ENCODE measurements at places on chromosomes 3 and 15.

- no peak for DNase-seq
Observed at GRCh38 chr15:91559066-91559465, 294.4 kb upstream of the SLCO3A1 start.

DNA sequence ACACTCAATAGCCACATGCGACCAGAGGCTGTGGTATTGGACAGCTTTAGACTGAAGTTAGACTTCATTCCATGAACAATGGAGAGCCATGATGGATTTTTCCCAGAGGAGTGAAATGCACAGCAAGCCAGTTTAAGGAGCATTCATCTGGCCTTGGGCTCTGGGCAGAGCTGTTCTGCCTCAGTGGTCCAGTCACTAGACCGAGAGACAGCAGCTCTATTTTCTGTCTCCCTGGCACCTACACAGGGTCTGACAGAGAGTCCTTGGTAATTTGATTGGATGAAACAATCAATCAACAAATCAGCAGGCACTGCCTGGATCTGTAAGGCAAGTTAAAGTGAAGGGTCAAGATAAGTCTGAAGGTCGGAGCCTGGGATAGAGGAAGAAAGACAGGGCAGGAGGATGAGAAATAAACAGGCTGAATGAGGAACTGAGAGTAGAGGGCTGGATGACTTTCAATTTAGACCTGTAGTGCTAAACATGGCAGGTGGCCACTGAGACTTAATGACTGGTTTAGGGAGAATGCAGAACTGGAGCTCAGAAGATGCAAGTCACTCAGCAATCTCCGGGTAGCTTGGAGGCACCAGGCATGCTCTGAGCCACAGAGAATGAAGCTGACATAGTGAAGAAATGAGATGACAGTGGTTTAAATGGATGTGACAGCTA, 98.5 kb upstream of the SLC25A36 start:
- no peak for DNase-seq

DNA sequence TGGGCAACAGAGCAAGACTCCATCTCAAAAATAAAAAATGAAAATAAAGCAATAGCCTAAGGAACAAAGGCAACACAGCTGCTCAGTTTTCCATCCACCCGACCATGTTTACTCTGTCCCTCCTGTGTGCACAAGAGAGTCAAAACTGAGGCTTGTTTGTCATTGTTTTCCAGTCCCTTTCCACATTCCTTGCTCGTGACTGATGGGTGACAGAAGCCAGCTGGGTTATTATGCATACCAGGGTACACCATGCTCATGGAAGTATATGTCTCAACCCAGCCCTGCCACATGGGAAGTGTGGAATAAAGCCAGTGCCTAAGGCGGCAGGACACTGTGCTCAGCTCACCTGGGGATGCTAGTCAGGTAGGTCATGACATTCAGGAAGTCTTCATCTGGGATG, 49.5 kb downstream of the MCF2L2 start:
- no peak for DNase-seq

GRCh38 chr3:30730967-30731366, 124.6 kb downstream of the TGFBR2 start:
- DNase-seq = no peak

GRCh38 chr15:37054336-37054735, 46.0 kb downstream of the MEIS2 start:
- peak; percentile 14 for DNase-seq

- DNase-seq = no peak
Observed at GRCh38 chr15:101426761-101427333, 62.7 kb downstream of the PCSK6 start.

- DNase-seq = no peak
Observed at GRCh38 chr3:61580982-61581643, 19.7 kb downstream of the PTPRG start.

- peak; percentile 62 for DNase-seq
Observed at GRCh38 chr3:146142757-146143156, 18.2 kb downstream of the PLOD2 start.

DNA sequence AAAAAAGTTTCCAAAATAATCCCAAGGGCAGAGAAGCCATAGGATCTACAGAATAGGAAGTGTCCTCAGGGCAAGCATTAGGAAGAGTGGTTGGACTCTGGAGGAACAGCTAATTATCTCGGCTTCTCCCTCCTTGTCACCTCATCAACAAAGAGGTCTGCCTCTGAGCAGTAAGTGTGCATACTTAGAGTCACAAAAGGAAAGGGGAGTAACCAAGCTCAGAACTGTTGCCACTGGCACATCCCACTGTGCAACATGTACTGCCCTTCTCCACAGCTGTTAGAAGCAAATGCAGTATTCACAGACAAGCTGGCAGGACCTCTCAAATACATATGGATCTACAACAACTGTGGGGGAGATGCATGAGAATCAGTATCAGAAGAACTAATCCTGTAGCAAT, 31.5 kb downstream of the NGLY1 start:
- no peak for DNase-seq

- DNase-seq = no peak
Observed at GRCh38 chr3:156576651-156577348, 21.9 kb upstream of the SSR3 start.

DNA sequence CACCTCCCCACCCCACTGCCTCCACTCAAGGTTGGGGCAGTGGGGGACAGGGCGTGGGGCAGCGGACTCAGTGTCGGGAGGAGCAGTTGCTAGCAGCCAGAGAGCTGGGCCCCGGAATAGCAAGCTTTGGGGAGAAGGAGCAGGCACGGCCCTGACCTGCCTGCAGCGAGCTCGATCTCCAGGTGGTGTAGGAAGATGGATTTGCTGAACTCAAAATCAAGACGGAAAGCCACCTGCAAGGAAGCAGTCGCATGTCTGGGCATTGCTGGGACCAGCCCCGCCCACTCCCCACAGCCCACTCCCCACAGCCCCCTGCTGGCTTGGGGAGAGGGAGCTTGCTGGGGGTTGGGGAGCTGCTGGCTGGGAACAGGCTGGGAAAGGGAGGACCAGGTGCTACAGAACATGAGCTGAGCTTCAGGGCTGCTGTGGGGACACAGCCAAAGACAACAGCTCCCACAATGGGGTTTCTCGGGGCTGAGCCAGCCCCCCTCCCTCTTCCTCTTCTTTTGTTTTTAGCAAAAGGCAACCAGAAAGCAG, 38.0 kb downstream of the FEM1B start:
- no peak for DNase-seq

- DNase-seq = no peak
Observed at GRCh38 chr3:120181632-120182031, 87.4 kb upstream of the GSK3B start.

GRCh38 chr15:25775317-25775912, 87.7 kb downstream of the ATP10A start:
- DNase-seq = peak; percentile 22

DNA sequence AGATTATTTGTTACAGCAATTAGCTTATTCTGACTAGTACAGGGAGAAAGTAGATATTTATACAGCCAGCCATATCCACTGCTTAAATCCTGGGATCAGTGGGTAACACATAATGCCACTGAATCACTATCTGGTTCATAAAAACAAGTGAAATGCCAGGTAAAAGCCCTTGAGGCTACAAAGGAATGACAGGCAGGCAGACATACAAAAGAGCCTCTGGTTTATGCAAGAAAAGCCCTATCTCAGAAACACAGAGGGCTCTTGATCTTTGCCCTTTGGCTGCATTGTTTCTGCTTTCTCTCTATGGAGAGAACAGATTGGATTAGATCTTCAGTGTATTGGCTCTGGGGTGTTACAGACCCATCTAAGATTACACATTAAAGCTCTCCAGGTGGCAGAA, 115.4 kb upstream of the GADL1 start:
- peak; percentile 51 for DNase-seq

- no peak for DNase-seq
Observed at GRCh38 chr3:50455161-50456018, 48.0 kb downstream of the CACNA2D2 start.

GRCh38 chr3:191362037-191362436, 31.7 kb upstream of the UTS2B start:
- DNase-seq = no peak

DNA sequence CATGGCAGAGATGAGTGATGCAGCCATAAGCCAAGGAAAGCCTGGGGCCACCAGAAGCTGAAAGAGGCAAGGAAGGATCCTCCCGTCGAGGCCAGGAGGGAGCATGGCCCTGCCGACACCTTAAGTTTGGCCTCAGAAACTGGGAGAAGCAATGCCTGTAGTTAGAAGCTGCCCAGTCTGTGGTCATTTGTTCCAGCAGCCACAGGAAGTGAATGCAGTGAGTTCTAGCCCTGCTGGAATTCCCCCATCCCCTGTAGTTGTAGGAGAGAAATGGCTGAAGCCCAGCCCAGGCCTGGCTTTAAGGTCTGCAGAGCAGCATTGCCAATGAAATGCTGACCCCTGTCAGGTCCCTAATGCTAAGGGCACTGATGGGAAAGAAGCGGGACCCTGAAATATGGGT, 12.2 kb upstream of the CHSY1 start:
- no peak for DNase-seq

GRCh38 chr3:6260551-6261191, 600.2 kb upstream of the GRM7 start:
- no peak for DNase-seq

DNA sequence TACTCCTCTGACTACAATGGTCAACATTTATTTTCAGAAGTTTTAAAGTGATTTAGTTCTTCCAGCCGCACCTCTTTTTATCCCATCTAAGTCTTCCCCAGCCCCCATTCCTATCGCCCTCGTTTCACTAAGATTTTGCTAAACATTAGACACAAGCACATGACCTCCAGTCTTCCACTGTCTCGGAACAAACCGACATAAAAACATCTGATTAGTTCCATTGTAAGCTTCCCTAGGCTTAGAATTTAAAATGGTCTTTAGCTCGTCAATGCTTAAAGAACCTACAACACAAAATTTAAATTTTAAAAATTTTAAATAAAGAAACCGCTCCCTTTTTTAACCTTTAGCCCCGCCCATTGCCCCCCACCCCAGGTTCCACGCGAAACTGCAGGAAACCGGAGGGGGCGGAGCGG, 284 bp upstream of the TSC22D2 start:
- DNase-seq = no peak

DNA sequence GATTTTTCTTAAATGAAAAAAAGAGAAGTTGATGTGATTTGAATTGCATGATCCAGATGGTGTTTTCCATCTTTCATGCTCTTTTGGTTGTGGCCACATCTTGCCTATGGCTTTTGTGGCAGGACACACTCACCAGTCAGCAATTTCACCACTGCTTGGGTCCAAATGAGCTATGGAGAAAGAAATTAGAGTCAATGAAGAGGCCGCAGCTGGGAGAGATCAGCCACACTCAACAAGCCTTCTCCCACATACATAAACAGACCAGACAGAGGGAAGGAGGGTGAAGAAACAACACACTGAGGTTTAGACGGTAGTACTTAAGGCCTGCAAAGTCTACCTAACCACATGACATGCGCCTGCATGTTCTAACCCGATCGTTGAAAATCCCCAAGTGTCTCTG, 110.7 kb upstream of the CDIN1 start:
- peak; percentile 91 for DNase-seq

GRCh38 chr3:49618412-49618811, 55.7 kb upstream of the APEH start:
- peak; percentile 48 for DNase-seq

DNA sequence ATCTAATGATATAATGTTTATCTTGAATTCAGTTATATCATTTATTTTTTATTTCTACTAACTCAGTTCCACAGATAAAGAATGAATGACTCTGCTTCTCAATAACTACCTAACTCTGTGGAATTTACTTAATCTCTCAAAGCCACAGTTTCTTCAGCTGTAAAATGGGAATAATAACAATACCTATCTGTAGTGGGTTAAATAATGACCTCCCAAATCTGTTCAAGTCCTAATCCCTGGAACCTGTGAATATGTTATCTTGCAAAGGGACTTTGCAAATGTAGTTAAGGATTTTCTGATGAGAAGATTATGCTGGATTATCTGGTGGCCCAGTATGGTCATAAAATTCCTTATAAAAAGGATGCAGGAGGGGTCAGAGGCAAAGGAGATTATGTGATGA, 61.7 kb downstream of the THRB start:
- no peak for DNase-seq

- DNase-seq = no peak
Observed at GRCh38 chr3:187963003-187963676, 190.8 kb upstream of the LPP start.

GRCh38 chr3:115659253-115660220, 36.2 kb downstream of the GAP43 start:
- no peak for DNase-seq

DNA sequence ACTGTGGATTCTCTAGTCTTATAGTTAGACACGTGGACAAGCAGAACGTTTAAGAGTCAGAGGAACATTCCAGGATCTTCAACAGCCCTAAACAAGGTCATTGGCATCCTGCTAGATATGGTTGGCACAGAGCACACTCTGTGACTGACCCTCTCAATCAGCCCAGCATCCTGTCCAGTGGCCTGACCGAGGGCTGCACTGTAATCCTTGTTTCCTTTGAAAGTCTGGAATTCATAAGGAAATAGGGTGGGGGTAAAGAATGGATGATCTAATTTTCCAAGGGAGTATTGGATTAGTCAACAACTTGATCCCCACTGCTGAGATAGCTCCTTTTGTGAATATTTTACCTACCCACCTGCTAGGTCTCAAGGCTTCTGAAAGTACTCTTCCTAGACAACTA, 94.5 kb upstream of the DLG1 start:
- no peak for DNase-seq

GRCh38 chr3:127119693-127120464, 73.1 kb upstream of the PRR23E start:
- no peak for DNase-seq

DNA sequence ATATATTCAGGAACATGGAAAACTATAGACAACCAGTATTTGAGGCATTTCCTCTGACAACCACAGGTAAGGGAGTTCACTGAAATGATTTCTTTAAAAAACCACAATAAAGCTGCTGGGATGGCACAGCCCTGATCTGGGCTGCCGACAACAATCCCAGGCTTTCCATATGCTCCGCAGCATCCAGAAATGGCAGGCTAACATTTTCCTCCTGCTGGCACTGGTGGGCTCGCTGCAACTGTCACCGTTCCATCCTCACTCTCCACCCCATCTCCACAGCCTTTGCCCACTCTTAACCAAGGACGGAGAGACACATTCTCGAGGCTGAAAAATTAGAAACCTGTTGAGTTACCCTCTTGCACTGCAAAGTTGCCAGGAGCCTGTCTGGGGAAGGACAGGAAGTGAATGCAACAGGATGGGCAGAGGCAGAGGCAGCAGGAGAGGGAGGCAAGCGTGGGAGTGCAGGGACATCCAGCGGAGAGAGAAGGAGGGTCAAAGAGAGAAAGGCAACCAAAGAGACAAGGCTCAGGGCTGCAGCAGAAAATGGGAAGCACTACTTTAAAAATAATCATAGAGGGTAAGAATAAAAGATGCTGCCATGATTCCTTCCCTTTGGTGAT, 79.0 kb upstream of the ARRDC4 start:
- no peak for DNase-seq

- no peak for DNase-seq
Observed at GRCh38 chr15:70488941-70489848, 274.2 kb downstream of the UACA start.

DNA sequence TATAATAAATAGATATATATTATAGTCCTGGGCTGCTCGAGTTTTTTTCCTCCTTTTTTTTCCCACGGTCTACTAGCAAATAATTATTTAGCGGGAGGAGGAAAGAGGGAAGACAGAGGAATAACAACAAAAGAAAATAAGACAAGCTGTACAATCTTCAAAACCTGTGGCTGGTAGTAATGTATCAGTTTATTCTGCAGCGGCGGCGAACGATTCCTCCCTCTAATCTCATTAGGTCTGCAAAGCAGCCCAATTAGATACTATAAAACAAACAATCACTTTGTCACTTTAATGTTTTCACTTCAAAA, 390 bp upstream of the TLE3 start:
- DNase-seq = no peak

Data from epithelial cell of esophagus (primary cell).